ENCODE measurements at places on chromosomes 5 and 9. TPM values are rescaled to one million over a fixed set of nuclear protein-coding genes. Genes with fewer than 3 reads are reported as not detected.

The SOHLH1 gene
- 0.21 TPM for total RNA-seq

The APBB3 gene
- total RNA-seq, result 10.2 TPM

The GRXCR2 gene
- total RNA-seq, result not detected

The KCNMB1 gene
- 0.17 TPM for total RNA-seq

The SAXO1 gene
- not detected for total RNA-seq

The CDH9 gene
- 0.31 TPM for total RNA-seq

The SIT1 gene
- total RNA-seq, result 14.7 TPM

The GPX3 gene
- 48.4 TPM for total RNA-seq

The OR1Q1 gene
- not detected for total RNA-seq
